ENCODE measurements at places on chromosomes 5 and 9. TPM values are rescaled to one million over a fixed set of nuclear protein-coding genes. Genes with fewer than 3 reads are reported as not detected.

FBXO10 gene
- total RNA-seq = 2.9 TPM

SLC9A3 gene
- total RNA-seq = 3.9 TPM

AIF1L gene
- 3.7 TPM for total RNA-seq

PRUNE2 gene
- total RNA-seq = 0.07 TPM

FBXW11 gene
- 44.0 TPM for total RNA-seq

F2RL1 gene
- total RNA-seq = 23.4 TPM

NR5A1 gene
- not detected for total RNA-seq

ADGRD2 gene
- not detected for total RNA-seq

CAMK4 gene
- total RNA-seq = 3.0 TPM

BTNL9 gene
- not detected for total RNA-seq

CMYA5 gene
- total RNA-seq = 0.09 TPM

TAS2R1 gene
- total RNA-seq = not detected

SPATA6L gene
- 0.23 TPM for total RNA-seq

NEUROG1 gene
- not detected for total RNA-seq

FAM221B gene
- total RNA-seq = not detected

PCDHGC5 gene
- total RNA-seq = 1.1 TPM

ACOT12 gene
- total RNA-seq = not detected

SMIM33 gene
- total RNA-seq = not detected

CYSRT1 gene
- total RNA-seq = 17.3 TPM

ALG2 gene
- 39.4 TPM for total RNA-seq

EIF4E1B gene
- total RNA-seq = not detected
